Activated CD4-positive, alpha-beta T cell treated with anti-CD3 and anti-CD28 coated beads for 36 hours (primary cell): ENCODE measurements at places on chromosomes 16 and 17. TPM values are rescaled to one million over a fixed set of nuclear protein-coding genes. Genes with fewer than 3 reads are reported as not detected.

- no peak for DNase-seq
These were observed 79.4 kb downstream of the SDK2 start for GRCh38 chr17:73564843-73565242.

DNA sequence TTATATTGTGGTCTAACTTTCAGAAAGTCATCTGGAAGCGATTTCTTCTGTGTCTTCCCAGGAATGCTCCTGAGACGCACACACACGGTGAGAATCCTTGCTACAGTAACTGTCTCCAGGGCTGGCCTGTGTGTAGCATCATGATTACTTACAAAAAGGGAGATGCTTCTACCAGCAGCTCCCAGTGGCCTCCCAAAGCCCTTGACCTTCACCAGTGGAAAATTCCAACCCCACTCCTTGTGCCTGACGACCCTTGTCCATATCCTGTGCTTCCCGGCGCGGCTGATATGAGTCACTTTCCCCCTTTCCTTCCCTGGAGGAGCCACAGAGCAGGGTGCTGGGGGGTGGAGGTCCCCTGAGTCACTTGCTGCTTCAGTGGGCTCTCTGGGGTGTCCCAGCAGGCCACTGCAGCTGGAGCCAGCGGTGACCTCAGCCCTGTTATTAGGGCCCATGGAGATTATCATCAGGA, 22.1 kb upstream of the NAT9 start:
- no peak for DNase-seq

DNA sequence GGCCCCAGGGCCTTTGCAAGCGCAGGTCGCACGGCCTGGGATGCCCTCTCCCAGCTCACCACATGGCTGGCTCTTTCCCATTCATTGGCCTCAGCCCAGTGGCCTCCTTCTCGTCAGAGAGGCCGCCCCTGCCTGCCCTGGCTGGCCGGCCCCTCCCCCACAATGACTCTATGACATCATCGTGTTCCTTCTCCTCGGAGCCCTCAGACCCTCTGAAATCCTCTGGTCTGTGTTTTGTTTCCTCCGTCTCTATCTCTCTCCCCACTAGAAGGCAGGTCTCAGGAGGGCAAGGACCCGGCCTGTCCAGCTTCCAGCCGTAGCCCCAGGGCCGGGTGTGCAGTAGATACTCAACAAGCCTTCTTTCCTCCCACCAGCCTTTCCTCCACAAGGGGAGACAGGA, 164.8 kb upstream of the FOXF1 start:
- no peak for DNase-seq

DNA sequence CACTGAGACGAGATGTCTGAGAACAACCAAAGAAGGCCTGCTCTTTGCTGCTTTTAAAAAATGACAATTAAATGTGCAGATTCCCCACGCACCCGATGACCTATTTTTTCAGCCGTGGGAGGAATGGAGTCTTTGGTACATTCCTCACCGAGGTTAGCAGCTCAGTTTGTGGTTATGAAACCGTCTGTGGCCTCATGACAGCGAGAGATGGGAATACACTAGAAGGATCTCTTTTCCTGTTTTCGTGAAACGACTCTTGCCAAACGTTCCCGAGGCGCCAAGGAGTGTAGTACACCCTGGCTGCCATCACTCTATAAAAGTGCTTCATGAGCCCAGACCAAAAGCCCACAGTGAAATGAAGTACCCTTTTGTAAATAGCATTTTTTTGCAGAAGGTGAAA, 87.8 kb downstream of the CRISPLD2 start:
- DNase-seq: no peak

- no peak for DNase-seq
These were observed 159.8 kb upstream of the SDK2 start for GRCh38 chr17:73803964-73804435.

DNA sequence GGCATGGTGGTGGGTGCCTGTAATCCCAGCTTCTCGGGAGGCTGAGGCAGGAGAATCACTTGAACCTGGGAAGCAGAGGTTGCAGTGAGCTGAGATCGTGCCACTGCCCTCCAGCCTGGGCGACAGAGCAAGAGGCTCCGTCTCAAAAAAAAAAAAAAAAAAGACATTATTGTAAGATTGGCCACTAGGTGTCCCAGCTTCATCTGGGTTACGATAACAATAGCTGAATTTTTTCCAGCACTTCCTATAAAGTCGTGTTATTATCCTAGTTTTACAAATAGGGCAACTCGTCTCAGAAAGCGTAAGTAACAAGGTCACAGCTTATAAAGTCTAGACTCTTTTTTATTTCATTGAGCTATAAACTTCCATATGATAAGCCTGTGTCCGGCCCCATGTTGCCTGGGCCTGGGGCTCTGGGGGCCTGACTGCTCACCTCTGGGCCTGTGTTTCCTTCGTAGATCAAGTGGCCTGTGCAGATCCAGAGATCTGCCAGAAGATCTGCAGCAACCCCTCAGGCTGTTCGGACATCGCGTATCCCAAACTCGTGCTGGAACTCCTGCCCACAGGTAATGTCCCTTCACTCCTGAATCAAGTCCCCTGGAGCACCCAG, 60.5 kb downstream of the SLC5A11 start:
- DNase-seq: no peak

GRCh38 chr16:89357055-89357816, 133.1 kb downstream of the ANKRD11 start:
- DNase-seq: peak; percentile 87

DNA sequence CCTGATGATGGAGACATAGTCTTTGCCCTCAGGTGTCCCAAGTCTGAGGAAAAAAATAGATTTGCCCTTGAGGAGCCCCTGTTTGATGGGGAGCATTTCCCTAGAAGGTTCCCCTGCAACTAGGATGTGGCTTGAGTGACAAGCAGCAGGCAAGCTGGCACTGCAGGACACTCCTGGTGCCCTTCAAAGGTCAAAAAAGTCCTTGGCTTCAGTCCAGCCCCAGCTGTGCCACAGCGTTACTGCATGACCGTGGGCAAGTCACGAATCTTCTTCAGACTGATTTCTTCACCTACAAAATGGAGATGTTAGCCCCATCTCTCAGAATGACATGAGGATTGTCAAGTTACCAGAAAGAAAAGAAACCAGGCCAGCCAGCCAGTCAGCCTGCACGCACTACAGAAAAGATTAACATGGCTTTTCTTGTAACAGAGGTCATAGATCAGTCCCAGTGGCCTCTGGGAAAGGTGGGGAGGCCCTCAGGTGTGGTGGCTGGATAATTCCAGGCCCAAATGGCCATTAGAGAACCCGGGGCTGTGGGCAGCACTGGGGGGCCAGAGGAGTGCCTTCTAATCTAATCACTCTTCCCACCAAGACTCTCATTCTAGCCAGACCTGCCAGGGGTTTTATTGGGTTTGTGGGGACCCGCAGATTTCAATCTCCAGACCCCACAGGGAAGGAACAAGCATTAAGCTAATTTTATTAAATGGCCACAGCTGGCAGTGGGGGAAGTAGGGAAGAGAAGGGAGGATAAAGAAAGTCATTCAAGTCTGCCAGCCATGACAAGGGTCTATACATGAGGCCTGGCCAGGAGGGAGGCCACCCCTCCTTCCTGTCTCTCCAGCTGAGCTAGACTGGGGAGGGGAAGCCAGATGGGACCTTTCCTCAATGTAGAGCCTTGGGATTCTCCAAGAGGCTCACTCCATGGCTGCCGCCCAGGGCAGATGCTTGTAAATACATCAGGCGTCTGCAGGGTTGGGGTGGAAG, 9.7 kb upstream of the KIF18B start:
- no peak for DNase-seq

- DNase-seq: no peak
These were observed 16.3 kb downstream of the PRPSAP1 start for GRCh38 chr17:76337413-76337777.

- peak; percentile 54 for DNase-seq
These were observed 623 bp downstream of the E4F1 start for GRCh38 chr16:2223942-2224486.

DNA sequence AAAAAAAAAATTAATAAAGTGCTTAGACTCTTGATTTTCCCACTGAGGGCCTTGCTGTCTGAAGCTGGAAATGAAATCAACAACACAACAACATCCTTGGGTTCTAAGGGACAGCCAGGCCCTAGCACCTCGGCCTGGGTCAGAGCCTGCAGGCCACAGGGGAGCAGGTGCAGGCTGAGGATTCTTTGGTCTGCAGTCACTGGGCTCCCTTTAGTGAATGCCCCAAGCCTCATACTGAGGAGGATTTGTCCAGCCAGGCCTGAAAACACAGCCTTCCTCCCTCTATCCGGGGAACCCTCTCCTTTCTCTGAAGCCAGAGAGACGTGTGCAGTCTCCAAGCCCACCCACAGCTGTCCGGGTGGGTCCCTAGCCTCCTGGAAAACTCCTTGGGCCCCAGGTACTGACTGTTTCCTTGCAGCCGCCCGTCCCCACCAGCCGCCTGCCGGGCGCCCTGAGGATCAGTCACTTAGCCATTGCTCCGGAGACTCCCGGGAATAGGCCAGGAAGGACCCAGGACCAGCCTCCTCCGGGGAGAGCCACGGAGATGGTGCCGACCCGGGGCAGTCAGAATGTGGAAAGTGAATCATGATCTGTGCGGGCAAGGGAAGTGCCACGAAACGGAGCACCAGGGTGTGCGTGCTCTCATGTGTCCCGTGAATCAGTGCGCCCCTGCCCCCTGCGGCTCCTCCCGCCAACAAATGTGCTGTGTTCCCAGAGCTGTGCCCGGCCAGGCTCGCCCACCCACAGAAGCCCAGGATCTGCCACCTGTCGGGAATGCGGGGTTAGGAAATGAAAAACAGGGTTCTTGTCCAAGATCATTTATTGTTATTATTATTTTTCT, 91.0 kb downstream of the RTN4RL1 start:
- no peak for DNase-seq

DNA sequence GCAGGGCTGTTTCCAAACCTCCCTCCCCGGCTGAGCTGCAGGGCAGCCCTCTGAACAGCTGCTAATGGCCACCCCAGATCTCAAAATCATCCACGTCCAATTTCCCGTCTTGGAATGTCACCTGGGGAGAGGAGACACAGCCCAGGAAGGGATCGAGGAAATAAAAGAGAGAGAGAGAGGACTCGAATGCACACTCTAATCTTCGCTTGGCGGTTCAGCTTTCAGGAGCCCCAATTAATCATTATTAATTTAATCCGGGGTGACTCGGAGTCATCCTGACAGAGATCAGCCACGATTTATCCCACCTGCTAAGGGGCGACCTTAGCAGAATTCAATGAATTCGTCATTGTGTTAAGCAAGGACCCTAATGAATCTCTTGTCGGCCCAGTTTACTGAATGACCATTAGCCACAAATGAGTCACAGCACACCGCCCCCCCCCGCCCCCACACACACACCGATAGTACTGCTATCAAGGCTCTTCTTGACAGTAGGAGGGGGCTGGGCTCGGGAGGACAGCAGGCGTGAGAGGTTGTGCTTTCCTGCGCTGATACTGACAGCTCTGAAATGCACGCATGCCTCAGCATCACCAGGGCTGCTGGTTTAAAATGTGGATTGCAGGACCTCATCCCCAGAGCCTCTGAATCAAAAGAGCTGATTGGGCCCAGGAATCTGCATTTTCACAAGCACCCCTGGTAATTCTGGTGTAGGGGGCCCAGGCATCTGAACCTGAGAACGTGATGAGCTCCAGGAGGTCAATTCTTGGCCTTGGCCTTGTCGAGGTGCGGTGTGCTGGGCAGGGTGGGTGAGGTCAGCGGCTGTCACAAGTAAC, 190.0 kb upstream of the CIBAR2 start:
- no peak for DNase-seq

GRCh38 chr17:80899402-80900268, 92.0 kb upstream of the CHMP6 start:
- DNase-seq: peak; percentile 92

DNA sequence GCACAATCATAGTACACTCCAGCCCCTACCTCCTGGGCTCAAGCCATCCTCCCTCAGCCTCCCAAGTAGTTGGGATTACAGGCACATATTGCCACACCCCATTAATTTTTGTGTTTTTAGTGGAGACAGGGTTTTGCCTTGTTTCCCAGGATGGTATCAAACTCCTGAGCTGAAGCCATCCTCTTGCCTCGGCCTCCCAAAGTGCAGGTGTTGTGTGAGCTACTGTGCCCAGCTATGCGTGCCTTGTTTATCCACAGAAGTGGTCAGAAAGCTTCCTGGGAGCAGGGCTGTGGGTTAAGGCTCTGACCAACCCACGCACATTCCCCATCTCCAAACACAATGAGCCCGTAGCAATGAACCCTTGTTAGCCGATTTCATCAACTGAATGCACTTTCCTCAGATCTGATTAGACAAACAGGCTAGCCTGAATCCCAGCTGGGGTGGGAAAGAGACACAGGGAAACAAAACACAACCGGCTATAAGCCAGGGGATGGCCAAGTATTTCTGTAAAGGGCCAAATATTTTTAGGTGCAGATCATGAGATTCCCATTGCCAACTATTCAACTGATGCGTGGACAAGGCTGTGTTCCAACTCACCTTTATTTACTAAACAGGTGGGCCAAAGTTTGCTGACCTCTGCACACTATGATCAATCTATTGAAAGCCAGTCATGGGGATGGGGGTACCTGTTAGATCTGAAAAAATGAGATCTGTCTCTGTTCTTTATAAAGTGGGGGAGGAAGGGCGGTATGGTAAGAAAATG, 193.6 kb downstream of the CPPED1 start:
- DNase-seq: no peak

GRCh38 chr16:57019746-57020145, 30.4 kb downstream of the NLRC5 start:
- DNase-seq: no peak

DNA sequence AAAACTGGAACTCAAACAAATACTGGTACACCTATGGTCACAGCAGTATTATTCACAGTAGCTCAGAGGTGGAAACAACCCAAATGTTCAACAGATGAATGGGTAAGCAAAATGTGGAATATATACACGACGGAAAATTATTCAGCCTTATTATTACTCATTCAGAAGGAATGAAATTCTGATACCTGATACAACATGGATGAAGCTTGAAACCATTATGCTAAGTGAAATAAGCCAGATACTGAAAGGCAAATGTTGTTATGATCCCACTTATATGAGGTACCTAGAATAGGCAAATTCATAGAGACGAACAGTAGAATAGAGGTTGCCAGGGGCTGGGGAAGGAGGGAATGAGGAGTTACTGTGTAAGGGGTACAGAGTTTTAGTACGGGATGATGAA, 27.1 kb upstream of the MYLK3 start:
- DNase-seq: no peak

GRCh38 chr16:23835390-23836077, at the start of gene PRKCB:
Gene PRKCB (plus strand): TSS chr16:23835983.
- peak; percentile 95 for DNase-seq

GRCh38 chr17:17419166-17419565, 57.6 kb upstream of the MED9 start:
- no peak for DNase-seq

DNA sequence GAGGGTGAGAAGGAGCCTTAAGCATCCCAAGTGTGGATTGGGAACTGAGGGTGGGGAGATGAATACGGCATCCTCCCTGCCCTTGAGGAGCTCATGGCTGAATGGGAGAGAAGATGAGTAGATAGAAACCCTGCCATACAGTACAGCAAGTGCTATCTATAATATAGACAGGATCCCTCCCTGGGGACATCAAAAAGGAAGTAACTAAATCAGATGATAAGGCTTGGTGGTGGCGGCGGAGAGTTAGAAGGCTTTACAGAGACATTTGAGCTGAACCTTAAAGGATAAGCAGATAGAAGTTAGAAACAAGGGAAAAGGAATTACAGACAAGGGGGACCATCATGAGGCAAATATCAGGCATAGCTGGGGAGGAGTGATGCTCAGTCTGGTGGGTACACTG, 67.5 kb upstream of the TMEM132E start:
- DNase-seq: no peak

The OTOP3 gene
- not detected for total RNA-seq

The TMEM106A gene
- total RNA-seq: 10.7 TPM

The MYH8 gene
- not detected for total RNA-seq

The GUCY2D gene
- not detected for total RNA-seq

The KRTAP9-8 gene
- not detected for total RNA-seq
